CD4-positive, alpha-beta T cell treated with Interleukin-12 subunit alpha and Interleukin-12 subunit beta, for 1 hour (primary cell): ENCODE measurements at places on chromosomes 3 and 15.

DNA sequence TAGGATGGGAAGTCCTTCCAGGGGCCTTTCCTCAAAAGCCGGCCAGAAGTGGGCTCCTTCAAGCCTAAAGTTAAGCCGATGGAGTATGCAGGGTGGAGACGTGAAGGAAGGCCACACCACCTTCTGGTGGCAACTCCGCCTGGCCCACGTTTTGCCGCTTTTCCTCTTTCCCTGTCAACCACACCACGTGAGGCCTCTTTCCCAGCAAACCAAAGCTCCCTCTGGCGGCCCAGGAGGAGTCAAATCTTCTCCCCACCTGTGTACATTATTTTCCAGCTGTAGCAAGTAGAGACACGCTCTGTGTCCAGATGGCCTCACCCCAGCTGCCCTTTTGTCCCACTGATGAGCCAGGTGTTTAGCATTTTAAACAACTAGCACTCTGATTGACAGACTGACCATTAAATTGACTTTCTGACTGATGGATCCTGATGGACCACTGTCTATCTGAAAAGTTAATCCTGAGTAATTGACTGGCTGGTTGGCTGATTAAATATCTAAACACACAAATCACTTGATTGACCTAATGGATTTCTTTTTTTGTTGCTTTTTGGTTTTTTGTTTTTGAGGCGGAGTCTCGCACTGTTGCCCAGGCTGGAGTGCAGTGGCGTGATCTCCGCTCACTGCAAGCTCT, 59.6 kb upstream of the ZBTB38 start:
- DNase-seq, result no peak

GRCh38 chr3:159607856-159608255, 380.8 kb upstream of the IL12A start:
- no peak for DNase-seq

DNA sequence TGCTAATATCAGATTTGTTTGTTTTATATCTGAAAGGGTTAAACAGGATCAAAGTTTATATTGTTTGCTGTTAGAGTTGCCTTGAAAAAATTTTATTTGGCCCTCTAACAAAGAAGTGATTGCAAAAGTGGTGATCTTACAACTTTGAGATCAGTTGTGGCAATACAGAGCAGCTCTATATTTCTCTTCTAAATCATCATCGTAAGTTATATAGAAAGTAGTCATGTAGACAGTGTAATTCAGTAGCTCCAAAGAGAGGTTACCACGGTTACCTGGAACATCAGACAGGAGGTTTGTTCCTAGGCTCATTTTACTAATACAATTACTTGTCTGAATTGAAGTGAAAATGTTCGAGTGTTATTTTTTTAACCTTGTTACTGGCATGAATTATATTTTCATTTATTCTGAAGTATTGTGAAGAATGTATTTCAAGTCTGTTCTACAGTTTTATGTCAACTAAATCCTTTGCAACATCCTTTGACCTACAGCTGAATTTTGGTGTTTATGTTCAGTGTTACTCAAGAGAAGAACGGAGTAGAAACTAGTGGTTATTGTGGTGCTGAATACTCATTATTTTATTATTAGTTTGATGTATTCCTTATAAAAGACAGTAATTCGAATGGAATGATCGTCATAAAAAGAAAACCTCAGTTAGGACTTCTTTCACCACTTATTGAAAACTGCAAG, 214.2 kb downstream of the NAALADL2 start:
- no peak for DNase-seq

DNA sequence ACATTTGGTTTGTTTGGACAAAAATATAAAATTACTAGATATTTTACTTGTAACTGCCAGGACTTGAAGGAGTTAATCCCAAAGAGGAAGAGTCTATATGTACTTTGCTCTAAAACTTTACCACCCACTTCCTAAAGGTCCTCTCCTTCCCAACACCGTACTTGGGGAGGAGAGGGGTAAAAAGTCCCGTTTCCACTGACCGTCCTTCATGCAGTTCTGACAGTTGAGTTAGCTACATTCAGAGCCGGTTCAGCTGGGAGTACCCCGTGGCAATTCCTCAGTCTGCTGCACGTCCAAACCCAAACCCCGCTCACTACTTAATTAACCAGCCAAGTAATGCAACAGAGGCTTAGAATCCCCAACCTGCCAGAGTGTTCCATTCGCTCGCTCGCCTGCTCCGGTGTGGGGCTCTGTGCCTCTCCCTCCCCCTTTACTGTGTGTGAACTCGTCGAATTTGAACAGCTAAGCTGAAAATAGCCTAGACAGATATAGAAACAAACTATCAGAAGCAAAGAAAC, 519.7 kb downstream of the FOXP1 start:
- no peak for DNase-seq

DNA sequence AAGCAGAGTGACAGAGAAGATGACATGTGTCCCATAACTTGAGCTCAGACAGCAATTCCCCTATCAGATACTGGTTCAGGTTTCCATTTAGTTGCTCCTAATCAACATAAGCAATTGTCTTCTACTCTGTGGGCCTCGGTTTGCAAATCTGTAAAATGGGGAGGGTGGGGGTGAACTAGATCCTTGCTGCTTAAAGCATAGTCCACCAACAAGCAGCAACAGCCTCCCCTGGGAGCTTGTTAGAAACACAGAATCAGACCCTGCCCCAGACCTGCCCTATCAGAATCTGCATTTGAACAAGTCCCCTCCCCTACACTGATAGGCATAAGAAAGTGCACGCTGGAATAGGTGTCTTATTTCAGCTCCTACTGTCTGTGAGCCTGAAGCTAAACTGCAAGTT, 87.8 kb downstream of the CEMIP start:
- DNase-seq, result no peak

- no peak for DNase-seq
Measured at GRCh38 chr3:159191447-159191846, 389.6 kb downstream of the MFSD1 start.

- no peak for DNase-seq
Measured at GRCh38 chr15:33243869-33244268, 49.4 kb upstream of the FMN1 start.

GRCh38 chr3:177385831-177386301, 188.6 kb upstream of the TBL1XR1 start:
- DNase-seq, result no peak

- no peak for DNase-seq
Measured at GRCh38 chr3:38009807-38010591, 19.4 kb downstream of the VILL start.

- DNase-seq, result no peak
Measured at GRCh38 chr15:90840954-90841353, 27.4 kb upstream of the FURIN start.

GRCh38 chr3:72593881-72594397, 254.3 kb downstream of the SHQ1 start:
- DNase-seq, result no peak

DNA sequence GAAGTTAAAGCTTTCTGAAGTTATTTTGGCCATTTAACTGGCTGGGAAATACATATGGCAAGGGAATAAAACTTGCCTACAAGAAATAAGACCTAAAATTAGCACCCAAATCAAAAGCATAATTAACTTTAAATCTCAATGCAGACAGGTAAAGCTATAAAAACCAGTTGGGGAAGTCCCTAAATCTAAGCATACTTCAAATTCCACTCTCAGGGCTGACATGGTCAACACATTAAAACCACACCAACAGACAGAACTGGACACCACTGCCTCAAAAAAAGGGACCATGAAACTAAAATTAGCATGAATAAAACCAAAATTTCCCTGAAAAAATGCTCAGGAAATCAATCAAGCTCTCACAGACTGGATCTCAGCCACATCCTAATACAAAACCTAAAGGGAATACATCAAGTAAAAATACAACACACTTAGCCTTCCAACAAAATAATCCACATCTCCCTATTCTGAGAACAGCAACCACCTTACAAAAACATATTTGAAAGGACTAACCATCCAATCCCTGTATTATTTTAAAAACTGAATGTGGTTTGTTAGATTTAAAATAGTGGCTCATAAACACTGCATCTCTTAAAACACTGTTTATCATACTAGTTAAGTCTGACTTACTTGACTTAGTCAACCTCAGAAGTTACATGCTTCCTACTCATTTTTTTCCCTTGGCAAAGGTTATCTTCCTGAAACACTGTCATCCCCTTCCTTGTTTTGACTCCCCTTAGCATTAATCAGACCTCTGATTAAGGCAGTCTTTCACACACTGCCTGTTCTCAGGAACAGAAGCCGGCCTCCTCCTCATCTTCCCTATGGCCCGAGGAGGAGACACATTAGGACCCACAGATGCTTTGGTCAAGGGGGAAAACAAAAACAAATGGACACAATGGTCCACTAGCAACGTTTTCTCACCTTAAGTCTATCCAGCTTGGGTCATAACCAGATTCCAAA, 8.3 kb downstream of the TRA2B start:
- no peak for DNase-seq

DNA sequence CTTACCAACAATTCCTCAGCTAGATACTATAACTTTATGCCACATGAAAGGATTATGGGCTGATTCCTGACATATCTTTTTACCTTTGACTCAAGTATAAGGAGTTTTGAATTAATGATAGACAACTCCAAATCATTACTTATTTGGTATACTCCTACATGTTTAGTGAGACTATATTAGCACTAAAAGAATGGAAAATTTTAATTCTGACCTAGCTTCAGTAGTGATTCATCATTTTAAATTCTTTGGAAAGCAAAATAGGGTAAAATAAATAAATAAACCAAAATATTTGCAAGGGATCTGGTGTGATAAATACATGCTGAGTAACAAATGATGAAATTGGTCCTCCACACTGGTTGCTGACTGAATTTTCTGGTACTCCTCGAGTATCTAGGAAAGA, 42.3 kb upstream of the VGLL3 start:
- no peak for DNase-seq

DNA sequence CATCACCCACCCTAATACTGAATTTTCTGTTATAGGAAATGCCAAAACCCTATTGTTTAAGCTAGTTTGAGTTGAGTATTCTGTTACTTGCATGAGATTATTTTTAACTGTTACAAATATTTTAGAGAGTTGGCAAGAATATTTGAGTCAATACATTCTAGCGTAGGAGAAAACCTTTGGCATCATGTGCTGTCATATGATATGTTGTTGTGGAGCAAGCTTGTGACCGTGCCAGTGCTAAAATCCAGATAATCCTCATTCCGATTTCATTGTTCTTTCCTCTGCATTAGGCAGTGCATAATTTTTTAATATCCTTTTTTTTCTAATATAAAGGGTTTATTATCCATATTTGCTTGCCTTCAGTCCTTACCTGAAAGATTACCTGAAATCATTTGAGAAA, 168.0 kb upstream of the GMNC start:
- no peak for DNase-seq

- DNase-seq, result no peak
Measured at GRCh38 chr3:73558727-73559075, 66.0 kb downstream of the PDZRN3 start.

DNA sequence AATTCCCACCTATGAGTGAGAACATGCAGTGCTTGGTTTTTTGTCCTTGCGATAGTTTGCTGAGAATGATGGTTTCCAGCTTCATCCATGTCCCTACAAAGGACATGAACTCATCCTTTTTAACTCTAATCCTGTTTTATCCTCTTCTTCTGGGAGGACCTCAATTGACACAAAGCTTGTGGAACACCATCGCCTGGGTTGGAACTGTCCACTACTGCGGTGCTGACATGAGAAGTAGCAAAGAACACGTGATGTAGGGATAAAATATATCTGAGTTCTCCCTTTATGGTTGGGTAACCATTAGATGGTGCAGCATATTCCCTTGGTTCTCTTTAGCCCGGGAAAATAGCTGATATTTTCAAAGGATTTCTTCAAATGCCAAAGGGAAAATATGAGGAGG, 105.3 kb upstream of the TOPAZ1 start:
- DNase-seq, result no peak

- no peak for DNase-seq
Measured at GRCh38 chr3:172646439-172647015, 64.3 kb downstream of the NCEH1 start.

DNA sequence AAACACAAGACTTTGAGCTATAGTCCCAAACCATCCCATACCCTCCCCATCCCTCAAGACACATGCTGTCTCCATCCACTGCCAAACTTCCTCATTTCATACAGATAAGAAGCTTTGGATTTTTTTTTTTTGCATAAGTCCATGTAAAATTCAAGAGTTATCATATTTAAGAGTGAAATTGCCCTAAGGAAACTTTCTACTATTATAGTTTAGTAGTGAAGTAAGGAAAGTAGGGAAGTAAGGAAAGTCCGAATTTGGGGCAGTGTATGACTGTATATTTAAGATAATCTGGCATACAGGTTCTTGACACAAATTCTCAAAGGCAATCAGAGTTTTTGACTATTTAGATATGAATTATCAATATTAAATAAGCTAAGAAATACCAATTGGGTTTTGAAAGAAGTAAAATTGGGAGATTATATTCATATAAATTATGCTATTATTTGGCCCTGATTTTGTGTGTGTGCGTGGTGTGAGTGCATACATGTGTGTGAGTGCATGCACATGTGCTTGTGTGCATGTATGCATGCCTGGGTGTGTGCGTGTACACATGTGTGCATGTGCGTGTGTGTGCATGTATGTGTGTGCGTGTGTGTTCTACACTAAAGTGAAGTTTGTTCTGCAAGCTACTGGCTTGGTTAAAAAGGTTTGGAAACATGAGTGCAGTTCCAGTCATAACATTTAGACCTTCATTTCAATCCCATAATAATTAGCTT, 83.6 kb upstream of the MBNL1 start:
- no peak for DNase-seq

GRCh38 chr3:18149386-18149785, 275.8 kb downstream of the SATB1 start:
- no peak for DNase-seq

DNA sequence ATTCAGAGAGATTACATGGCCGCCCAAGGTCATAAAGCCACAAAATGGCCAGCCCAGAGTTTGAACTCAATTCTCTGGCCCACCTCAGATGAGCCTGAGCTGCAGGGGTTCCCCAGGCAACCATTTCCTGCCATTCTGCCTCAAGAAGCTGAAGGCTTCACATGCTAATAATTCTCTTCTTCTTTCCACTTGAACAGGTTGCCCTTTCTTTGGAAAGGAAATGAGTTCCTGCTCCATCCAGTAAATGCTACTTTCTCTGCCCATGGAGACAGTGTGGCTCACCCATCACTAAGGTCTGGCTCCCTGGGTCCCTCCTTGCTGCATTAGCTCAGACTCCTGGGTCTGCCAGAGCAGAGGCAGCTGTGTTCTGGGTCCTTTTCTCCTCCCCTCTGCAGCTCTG, 48.2 kb downstream of the TRIM42 start:
- DNase-seq, result no peak

DNA sequence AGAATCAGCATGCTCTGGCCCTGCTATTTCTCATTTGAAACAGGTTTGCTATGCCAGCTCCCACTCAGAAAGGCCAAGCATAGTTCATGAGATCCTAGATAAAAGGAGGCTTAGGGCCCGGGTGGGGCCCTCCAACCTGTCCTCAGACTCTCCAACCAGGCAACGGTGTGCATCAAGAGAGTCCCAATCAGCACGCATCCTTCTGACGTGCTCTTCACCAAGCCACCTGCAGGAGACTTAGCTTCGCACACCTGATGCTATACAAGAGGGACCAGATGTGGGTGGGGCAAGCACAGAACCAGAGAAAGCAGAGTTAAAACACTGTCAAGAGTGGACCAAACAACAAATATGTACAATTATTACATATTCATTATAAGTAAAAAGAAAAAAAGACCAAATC, 17.3 kb downstream of the STIMATE start:
- no peak for DNase-seq
